ENCODE measurements at places on chromosomes 1 and 21.

DNA sequence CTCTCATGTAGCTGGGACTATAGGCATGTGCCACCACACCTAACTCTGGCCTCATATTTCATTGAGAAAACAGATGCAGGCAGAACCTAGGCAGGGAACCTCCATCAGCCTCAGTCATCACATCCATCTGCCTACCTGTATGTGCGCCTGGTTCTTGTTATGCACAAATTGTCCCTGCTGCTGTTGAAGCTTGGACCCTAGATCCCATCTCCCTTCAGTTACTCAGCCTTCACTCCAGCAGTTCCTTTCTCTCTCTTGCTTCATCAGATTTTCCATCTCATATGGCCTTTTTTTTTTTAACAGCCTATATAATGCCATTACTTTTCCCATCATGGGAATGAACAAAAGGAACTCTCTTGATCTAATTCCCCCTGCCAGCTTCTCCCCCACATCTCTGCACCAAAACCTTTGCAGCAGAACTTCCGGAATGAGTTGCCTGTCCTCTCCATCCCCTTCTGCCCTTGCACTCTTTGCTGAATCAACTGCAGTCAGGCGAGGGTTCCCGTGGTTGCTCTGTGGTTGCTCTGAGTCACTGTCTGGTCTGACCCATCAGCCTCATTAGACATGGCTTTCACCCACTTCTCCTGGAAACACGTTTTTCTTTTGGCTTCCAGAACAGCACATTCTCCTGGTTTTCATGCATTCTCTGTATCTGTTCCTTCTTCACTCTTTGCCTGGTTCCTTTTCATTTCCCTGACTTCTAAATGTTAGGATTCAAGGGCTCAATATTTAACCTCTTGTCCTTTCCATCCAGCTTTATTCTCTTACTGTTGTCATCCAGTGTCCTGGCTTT lies 41.5 kb downstream of the UBE4B start:
- DNase-seq = peak; percentile 99

GRCh38 chr1:69688193-69688592 lies 120.5 kb downstream of the LRRC7 start:
- DNase-seq = no peak

DNA sequence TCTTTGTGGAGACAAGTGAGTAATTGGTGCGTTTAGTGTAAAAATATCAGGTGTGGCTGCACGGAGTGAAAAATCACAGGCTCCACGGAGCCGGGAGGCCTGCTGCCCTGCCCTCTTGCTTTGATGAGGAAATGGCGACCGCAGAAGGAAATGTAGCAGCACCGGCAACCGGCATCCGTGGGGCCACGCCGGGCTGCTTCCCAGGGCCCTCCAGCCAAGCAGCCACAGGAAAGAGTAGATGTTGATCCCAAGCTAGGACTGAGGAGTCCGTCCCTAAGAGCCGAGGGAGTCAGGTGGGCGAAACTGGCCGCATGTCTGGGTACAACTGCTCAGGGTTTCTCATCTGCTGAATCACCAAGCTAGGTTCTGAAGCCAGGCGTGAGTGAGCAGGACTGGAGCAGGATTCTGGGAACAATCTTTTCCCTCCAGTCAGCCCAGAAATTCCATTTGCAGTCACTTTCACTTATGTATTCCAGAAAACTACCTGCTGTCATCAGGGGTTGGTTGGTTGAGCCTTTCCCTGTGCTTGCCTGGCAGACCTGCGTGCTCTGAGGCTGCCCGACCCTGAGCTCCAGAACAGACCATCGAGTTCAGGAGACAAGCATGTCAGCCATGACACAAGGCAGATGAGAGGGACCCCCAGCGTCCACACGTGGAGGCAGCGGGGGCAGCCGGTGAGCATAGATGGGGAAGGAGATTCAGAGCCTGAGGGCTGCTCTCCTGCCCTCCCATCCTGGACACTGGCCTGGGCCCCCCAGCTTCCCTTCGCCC lies 5.8 kb upstream of the ITGB2 start:
- no peak for DNase-seq

GRCh38 chr1:966135-966703 lies at the start of gene PLEKHN1:
PLEKHN1 (plus strand) TSS chr1:966482; CDS start chr1:966532, 50 bp downstream.
- peak; percentile 55 for DNase-seq

DNA sequence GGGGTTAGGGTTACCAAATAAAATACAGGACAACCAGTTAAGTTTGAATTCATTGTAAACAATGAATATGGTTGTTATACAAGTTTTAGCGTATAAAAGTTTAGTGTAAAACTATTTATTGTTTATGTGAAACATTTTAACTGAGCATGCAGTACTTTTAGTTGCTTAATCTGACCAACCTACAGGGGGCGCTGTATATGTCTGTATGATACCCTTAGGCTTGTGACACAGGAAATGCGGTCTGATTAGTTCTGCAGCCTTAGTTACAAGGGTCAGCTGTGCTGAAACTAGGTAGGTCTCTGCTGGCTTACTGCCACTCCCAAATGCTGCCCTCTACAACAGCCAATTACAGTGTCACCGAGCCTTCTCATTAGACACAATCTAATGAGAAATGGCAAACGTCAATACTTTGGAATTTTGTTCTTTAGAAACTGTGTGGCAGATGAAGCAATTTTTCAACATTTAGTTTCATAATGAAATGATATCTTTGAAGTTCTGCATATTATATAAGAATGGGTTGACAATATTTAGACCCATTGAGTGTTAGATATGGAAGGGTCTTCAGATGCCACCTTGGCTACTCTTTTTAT lies 56.2 kb downstream of the NTNG1 start:
- DNase-seq = no peak

DNA sequence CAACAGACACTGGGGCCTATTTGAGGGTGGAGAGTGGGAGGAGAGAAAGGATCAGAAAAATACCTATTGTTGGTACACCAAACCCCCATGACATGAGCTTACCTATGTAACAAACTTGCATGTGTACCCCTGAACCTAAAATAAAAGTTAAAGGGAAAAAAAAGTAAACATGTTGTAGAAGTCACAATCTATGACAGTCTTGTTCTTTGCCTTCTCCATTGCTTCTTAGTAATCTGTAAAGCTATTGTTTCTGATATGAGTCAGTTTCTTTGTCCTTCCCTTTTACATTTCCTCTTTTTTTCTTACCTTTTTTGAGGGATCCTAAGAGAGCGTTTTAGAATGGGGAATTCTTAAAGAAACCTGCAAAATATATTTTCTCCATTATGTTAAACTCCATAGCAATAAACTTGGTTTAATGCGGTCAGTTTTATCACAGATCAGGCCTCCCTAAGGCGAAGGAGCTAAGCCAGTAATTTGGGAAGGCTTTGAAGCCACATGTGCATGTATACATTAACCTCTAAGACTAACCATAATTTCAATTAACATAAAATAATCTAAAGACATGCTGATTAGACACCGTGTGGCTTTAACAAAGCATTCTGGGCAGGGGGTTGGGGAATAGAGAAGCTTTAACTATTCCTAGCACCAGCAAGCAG lies 77.8 kb upstream of the C1orf105 start:
- no peak for DNase-seq

All from brain microvascular endothelial cell (primary cell).